ENCODE measurements at places on chromosomes 5 and 9. TPM values are rescaled to one million over a fixed set of nuclear protein-coding genes. Genes with fewer than 3 reads are reported as not detected.

The SLC46A2 gene
- polyA plus RNA-seq = 0.07 TPM

The SLC6A18 gene
- not detected for polyA plus RNA-seq

The NPM1 gene
- polyA plus RNA-seq = 1,270 TPM

The HMMR gene
- 18.1 TPM for polyA plus RNA-seq

The ANKRD34B gene
- polyA plus RNA-seq = not detected

The SEMA4D gene
- polyA plus RNA-seq = 3.6 TPM

The GLRA1 gene
- polyA plus RNA-seq = not detected

DNA sequence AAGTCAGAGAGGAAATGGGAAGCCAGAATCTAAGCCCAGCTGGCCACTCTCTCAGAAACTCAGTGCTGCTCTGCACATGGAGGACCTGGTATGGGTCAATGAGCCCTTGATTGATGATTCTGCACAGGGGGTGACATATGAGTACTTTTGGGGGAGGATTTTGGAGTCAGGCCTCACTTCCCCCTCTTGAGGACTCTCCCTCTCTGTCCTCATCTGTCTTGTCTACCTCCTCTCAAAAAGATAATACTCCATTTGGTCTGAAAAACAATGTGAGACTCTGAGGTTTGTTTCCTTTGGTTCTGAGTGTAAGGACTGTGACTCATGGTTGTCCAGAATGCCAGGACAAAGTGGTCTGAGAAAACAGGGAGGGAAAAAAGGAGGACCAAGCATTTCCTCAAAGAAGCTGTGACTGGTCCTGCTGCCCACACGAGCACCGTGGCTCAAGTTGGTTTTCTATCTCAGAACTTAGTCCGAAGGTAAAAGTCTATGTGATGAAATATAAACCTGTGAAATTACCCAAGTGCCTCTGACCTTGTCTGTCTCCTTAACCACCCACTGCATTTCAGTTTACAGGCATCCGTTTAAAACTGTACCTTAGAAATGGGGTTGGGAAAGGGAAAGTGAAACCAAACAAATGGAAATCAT is 11.1 kb downstream of the TTC39B start:
- H3K4me1 ChIP-seq = peaks cover 38% of the 10 kb centered on the region
- H3K27me3 ChIP-seq = no peaks in the 10 kb centered on the region
- no peak for DNase-seq
- H3K36me3 ChIP-seq = no peaks in the 10 kb centered on the region

- no peak for DNase-seq
- peaks cover 31% of the 10 kb centered on the region for H3K4me1 ChIP-seq
- H3K36me3 ChIP-seq = no peaks in the 10 kb centered on the region
- H3K27me3 ChIP-seq = peaks cover 43% of the 10 kb centered on the region
- H3K4me3 ChIP-seq = no peak overlapping the region
- no peak overlapping the region for H3K27ac ChIP-seq
Measured at GRCh38 chr9:130942679-130943078, 3.6 kb upstream of the FIBCD1 start.

GRCh38 chr9:1490341-1491232 is 440.4 kb downstream of the DMRT2 start:
- H3K36me3 ChIP-seq = no peaks in the 10 kb centered on the region
- H3K4me3 ChIP-seq = no peak overlapping the region
- H3K4me1 ChIP-seq = no peaks in the 10 kb centered on the region

DNA sequence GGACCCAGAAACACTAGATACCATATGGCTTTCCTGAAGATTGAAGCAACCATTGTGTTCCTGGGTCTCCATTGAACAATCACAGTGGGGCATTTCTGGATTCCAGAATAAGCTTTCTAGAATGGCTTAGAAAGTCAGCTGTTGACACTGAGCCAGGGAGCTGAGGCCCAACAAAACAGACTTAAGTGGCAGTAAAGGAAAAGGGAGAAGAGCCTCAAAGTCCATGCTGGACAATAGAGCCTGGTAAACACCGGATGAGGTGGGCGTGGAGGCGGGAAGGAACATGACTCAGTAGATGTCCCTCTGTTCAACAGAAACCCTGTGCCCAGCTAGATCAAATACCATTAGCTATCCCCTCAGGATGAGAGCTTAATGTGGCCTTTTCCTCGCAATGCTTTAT is 14.8 kb downstream of the SPARC start:
- no peaks in the 10 kb centered on the region for H3K27me3 ChIP-seq
- H3K4me1 ChIP-seq = peaks cover 90% of the 10 kb centered on the region
- peak overlapping the region; percentile 89 for H3K27ac ChIP-seq
- no peak overlapping the region for H3K4me3 ChIP-seq
- no peak for DNase-seq

GRCh38 chr5:180785121-180785781 is 17.4 kb downstream of the MGAT1 start:
- H3K27me3 ChIP-seq = no peaks in the 10 kb centered on the region
- peak overlapping the region; percentile 89 for H3K27ac ChIP-seq
- no peak overlapping the region for H3K4me3 ChIP-seq
- DNase-seq = no peak
- H3K4me1 ChIP-seq = peaks cover 48% of the 10 kb centered on the region

GRCh38 chr9:104854613-104855012 is 73.3 kb downstream of the ABCA1 start:
- peaks cover 28% of the 10 kb centered on the region for H3K36me3 ChIP-seq
- DNase-seq = no peak
- H3K27me3 ChIP-seq = no peaks in the 10 kb centered on the region

DNA sequence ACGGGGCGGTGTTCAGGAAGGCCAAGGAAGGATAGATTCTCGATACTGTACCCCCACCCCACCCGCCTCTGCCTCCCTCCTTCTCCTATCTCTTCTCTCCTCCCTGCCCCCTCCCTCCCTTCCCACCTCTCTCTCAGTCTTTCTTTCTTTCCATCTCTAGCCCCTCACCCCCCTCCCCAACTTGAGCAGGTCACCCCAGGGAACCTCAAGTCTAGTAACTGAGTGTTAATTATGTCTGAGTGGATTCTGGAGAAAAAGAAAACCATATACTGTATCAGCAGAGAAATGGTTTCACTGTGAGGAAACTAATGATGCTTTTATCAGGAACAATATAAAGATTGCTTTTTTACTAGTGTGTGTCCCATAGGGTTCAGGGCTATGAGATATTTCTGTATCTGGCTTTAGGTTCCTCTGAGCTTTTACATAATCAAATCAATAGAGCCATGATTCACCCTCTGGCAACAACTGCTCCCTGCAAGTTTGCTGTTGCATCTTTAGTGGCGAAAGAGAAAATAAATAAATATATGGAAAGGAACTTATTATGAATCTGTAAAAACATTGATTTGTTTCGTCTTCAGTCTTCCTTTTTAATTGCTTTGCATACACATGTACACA is 639.7 kb downstream of the CCDC171 start:
- H3K36me3 ChIP-seq = no peaks in the 10 kb centered on the region
- H3K4me3 ChIP-seq = no peak overlapping the region
- no peak for DNase-seq
- peak overlapping the region; percentile 28 for H3K27ac ChIP-seq
- H3K27me3 ChIP-seq = no peaks in the 10 kb centered on the region

DNA sequence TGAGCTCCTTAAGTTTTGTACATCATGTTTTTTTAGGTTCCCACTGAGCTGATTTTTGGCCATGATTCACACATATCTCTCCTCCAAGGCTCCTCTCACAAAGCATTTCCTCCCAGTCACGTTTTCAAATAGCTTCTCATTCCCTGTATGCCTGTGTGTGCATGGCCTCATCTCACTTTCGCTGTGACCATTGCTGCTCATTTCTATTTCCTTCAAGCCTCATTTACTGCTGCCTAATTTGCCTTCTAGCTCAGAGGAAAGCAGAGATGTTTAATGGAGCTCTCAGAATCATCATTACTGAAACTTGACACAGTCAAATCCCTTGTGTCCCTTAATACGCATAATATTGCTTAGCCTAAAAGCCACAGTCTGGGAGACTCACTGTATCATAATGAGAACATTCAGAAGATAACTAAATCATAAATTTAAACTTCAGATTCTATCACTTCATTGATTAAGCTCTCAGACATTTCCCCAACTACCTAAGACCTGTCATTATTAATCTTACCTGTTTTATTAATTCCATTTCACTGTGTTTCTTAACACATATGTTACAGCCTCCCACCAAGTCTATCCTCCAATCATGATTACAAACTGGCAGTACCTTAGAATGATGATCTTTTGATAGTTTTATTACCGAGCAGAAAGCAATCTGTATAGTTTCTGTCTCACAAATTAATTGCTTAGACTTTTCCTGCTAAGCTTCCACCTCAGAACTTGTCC is 278.3 kb upstream of the PTGER4 start:
- H3K27ac ChIP-seq = no peak overlapping the region
- H3K4me3 ChIP-seq = no peak overlapping the region
- DNase-seq = no peak
- H3K4me1 ChIP-seq = peaks cover 15% of the 10 kb centered on the region

DNA sequence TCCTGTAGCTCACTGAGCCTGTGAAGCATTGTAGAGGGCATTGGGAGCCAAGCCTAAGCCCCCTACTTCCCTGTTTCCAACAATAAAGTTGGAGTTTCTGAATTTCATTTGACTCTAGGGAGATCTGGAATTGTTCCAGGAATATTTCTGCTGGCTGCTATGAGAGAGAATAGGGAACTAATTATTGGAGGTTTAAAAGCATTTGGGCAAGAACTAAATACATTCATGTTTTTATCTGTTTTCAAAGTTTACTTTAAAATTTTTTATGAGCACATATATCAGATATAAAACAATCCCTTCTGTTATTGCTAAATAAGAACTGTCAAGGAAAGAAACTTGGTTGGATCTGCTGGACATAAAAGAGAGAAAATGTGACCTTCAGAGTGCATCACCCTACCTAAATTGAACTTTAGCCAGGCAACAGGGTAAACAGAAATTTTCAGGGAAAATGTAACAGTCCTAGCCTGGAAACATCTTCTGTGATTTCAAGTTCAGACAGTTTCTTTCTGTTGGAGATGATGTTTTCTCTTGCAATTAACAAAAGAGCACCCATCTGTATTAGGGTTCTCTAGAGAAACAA is 19.3 kb upstream of the LECT2 start:
- H3K27me3 ChIP-seq = no peaks in the 10 kb centered on the region
- no peak overlapping the region for H3K4me3 ChIP-seq
- no peak for DNase-seq
- no peak overlapping the region for H3K27ac ChIP-seq
- peaks cover 11% of the 10 kb centered on the region for H3K4me1 ChIP-seq
- no peaks in the 10 kb centered on the region for H3K36me3 ChIP-seq

DNA sequence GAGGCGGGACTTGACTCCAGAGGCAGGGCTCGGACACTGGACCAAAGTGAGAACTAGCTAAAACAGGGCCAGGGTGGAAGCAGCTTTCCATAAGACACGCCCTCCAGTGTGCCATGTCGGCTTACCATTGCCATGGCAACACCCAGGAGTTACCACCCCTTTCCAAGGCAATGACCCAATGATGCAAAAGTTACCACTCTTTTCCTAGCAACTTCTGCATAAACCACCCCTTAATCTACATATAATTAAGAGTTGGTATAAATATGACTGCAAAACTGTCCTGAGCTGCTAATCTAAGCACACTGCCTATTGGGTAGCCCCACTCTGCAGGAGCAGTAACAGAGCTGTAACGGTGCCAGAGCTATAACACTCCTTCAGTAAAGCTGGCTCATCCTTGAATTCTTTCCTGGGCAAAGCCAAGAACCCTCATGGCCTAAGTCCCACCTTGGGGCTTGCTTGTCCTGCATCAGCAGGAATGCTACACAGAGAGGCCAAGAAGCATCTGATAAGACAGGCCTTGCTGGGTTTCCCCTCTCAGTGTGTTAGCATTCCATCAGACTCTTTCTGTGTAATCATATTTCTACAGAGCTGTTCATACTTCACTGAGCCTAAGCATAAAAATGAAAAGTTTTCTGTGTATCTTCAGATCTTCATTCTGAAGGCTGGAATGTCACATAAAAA is 262.7 kb upstream of the KLF9 start:
- H3K27ac ChIP-seq = no peak overlapping the region
- H3K36me3 ChIP-seq = no peaks in the 10 kb centered on the region
- DNase-seq = no peak
- peaks cover 9% of the 10 kb centered on the region for H3K4me1 ChIP-seq
- H3K4me3 ChIP-seq = no peak overlapping the region
- no peaks in the 10 kb centered on the region for H3K27me3 ChIP-seq

DNA sequence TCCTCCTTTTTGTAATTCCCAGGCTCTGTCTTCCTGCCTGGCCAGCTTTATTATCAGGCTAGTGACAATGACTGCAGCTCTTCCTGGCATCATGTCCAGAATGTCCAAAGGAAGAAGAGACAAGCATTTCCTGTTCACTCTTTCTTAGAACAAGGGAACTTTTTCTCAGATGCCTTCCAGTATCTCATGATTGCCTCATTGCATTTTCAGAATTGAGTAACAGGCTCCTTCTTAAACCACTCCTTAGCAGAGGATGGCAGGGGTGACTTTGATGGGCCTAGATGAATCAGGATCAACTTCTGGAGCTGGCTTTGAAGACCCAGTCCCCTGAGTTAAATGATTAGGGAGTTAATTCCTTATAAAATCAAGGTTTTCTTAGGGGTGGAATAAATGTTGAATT is 92.9 kb upstream of the RASGRF2 start:
- no peak for DNase-seq
- H3K4me1 ChIP-seq = no peaks in the 10 kb centered on the region
- H3K36me3 ChIP-seq = peaks cover 8% of the 10 kb centered on the region
- no peaks in the 10 kb centered on the region for H3K27me3 ChIP-seq

All from sigmoid colon (tissue), 7 donors.